GM23248 (cell line): ENCODE measurements at places on chromosomes 1 and 21. TPM values are rescaled to one million over a fixed set of nuclear protein-coding genes. Genes with fewer than 3 reads are reported as not detected.

Gene CCDC30
- polyA plus RNA-seq = 1.2 and 1.6 TPM in 2 replicates

Gene RBP7
- polyA plus RNA-seq = 0.33 TPM in 1 of 2 replicates, not detected in the other

Gene ALPL
- 0.35 and 0.95 TPM in 2 replicates for polyA plus RNA-seq

GRCh38 chr1:1618396-1619068 lies 3.2 kb downstream of the MIB2 start:
- DNase-seq = no peak

- no peak for DNase-seq
Observed at GRCh38 chr1:1756661-1757421, 21.4 kb downstream of the NADK start.
